ENCODE measurements at places on chromosomes 4 and X.

GRCh38 chr4:164828955-164829354 is 48.0 kb upstream of the APELA start:
- no peak for DNase-seq

DNA sequence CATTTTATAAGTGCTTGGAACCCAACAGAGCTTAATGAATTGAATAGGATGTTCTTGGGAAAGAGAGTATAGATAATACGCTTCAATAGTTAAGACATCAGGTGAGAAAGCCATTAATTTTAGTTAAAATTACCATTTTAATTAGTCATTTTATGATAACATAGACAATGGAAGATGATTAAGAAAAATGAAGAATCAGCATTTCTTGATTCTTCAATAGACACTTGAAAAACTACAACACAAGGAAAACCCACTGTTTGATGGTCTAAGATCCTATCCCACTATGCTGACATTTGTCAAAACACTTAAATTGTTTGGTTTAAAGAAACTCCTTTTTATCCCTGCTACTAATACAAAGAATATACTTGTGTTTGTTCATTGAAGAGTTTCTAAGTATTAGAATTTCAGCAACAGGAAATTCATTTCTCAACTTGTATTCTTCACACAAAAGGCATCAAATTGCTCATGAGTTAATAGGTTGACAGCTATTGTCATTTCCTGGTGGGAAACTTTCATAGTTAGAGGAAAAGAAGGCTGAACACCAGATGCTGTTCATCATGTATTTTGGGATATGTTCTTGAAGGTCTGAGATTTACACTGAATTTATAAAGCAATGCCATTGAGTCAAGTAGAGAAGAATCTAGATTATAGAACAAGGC is 9.6 kb upstream of the CXCL2 start:
- DNase-seq: peak; percentile 63

DNA sequence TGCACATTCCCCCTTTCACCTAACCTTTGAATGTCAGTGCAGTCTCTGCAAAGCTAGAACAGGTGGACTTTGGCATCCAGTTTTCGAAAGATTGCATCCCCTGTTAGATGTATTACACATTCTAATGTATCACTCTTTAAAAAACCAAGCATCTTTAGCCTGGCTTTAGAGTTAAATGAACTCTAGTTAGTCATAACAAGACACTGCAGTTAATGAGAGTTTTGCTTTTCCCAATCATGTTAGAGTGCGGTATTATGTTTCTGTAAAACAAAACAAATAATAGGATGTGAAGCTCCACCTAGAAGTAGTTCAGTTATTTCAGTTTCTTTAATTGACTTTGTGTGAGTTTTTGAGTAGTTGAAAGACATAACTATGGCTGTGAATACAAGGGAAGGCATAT is 42.2 kb downstream of the PARM1 start:
- no peak for DNase-seq

DNA sequence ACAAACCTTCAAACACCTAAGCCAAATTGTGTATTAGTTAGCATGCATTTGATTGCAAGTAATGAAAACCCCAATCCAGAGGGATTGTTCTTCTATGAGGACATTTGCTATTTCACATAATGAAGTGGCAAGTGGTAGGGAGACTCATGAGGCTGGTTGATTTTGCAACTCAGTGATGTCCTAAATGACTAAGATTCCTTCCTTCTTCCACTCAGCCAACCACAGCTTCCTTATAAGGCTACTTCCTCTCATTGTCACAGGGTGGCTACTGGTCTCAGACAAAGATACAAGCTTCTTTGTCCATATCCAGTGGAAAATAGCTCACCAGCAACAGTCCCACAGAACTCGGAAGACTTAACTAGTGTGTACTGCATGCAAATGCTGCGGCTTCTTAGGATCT is 5.3 kb upstream of the OTC start:
- DNase-seq: no peak

- DNase-seq: no peak
Measured at GRCh38 chr4:133483600-133484246, 334.6 kb downstream of the PCDH10 start.

- no peak for DNase-seq
Measured at GRCh38 chr4:41912546-41912945, 22.7 kb upstream of the TMEM33 start.
